ENCODE measurements at places on chromosomes 1 and 21.

DNA sequence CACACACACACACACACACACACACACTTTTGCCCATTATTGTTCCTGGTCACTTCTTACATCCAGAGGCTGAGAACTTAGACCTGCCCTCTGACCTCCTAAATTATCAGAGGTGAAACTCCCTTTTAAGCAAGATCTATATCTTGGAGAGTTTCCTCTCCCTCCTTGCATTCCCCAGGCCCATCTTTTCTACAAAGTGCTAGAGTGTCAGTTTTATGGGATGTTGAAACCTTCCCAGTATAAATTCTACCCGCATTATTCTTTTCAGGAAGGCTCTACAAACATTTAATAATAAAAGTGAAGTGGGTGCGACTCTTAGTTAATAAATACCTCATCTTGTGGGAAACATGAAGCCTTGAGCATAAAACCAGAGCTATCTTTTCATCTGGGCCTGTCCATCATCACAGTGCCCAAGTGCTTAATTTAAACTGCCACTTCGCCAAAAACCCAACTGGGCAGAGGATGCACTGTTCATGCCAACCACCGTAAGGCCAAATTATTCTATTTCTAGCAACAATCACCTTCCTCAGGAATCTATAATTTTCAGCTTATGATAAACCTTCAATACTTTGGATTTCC, 458.2 kb upstream of the RUNX1 start:
- DNase-seq, result no peak

DNA sequence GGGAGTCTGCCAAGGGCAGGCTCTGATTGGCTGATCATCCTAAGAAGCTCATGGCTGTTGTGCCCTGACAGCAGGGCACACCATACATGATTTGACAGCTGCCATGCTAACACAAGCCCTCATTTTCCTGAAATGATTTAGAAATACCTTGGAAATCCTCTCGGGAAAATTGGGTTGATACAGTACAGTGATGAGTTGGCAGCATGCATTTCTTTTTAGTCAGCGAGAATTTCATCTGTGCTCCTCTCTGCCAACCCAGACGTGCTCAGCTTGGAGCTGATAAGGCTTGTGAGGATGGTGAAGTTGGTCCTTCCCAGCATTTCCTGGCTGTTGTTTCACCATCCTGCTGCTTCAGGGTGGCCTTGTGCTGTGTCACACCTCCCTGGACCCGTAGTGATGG, 22.6 kb upstream of the KCNQ4 start:
- no peak for DNase-seq

GRCh38 chr1:20194757-20195461, 8.6 kb upstream of the PLA2G2C start:
- peak; percentile 51 for DNase-seq

DNA sequence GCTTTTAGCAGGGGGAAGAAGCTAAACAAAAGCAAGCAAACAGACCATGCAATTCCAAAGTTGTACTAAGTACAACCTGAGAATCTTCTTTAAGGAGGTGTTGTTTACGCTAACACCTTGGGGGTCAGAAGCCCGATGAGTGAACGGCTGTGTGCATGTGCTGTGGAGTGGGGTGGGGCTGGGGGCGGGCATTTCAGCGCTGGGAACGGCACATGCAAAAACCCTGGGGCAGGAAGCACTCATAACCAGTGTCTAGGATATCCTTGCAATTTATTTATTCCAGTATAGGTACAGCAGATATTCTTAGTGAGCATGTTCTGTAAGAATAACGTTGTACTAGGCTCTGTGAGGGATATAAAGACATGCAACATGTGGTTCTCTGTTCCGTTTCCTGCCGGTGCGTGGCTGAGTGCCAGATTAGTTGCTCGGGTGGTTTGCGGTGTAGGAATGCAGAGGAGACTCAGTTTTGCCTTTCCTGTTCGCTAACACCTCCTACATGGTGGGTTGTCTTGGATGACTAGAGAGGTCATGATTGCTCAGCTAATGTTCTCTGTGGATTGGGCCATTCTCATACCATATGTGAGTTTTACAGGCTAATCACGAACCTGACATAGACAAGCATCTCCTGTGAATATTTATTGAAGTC, 3.7 kb downstream of the FASLG start:
- DNase-seq, result peak; percentile 68

DNA sequence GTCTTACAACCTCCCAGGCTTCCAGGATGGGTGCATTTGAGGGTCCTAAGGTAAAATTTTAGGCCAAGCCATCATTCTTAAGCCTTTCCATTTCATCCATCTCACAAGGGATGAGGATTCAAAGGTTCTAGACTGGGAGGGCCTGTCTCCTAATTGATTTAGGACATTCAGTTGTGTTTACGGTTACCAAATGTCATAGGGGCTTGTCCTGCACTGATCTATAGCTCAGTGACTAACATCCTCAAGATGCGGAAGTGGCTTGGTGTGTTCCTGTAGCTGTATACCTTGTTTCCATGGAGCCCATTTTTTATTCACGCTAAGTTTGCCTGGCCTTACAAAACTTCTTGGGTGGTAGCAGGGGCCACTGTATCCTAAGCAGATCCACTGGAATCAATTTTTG, 52.8 kb downstream of the DUSP10 start:
- no peak for DNase-seq

GRCh38 chr1:154849645-154850131, 20.4 kb downstream of the KCNN3 start:
- DNase-seq, result no peak

- DNase-seq, result no peak
These were observed 361.5 kb downstream of the PTPRU start for GRCh38 chr1:29597861-29598260.

DNA sequence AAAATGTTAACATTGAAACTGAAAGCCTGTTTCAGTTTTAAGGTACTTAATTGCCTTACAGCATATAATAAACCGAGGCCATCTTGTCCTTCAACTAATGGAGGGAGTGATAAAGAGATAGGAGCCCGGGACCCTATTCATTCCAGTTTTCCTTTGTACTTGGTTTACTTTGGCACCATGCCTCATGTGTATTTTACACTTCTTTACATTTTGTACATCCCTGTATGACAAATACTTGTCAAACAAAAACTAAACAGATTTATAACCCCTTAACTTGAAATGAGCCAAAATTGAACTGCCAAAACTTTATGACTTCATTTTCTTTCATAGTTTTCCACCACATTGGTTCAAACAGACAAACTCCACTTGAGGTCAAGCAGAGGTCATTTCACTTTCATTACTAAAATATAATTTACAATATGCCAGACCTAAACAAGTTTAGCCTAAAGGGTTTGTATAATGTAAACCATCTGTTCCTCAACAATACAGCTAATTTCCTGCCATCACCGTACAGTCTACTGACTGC, 30.9 kb upstream of the UBE2U start:
- no peak for DNase-seq

GRCh38 chr21:34528131-34528561, 16.1 kb upstream of the KCNE1 start:
- DNase-seq, result no peak

GRCh38 chr1:84853741-84854721, 39.0 kb downstream of the LPAR3 start:
- no peak for DNase-seq

DNA sequence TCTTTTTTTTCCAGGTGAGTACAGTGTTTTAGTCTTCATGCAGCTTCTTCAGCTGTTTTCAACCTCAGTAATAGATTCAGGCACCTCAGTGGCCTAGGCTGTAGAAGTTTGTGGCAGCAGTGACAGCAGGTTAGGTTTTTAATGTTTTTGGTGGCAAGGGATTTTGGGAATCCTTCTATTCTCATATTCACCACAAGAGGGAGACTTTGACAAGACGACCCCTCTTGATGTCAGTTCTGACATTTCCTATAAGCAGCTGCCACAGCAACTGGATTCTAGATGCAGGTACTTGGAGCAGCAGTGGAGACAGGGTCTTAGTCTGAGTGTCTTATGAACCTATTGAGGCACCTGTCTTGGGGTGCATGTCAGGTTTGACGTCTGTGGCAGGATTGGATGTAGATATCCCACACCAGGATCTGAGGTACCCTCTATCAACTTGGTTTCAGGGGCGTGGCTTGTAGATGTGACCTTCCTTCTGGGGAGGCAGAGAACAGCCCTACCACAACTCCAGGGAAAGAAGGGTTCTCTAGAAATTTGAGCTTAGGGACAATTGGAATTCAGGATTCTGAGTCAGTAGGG, 1104.2 kb upstream of the TMPRSS15 start:
- no peak for DNase-seq

DNA sequence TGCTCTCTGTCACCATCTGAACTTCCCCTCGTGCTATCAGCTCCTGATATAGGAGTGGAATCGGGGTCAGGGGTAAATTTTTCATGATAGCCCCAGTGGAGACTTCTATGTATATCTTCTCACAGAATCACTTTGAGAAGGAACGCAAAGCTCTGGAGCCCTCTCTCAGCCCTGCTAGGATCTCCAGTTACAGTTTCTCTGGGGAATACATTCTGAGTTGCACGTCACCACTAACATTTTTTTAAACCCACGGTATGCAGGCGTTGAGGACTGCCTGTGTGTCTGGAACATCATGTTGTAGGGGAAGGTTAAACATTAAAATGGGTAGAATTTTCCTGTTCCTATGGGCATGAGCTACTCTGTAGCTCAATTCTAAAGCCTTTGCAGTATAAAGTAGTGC, 116.4 kb upstream of the FAM78B start:
- DNase-seq, result no peak

DNA sequence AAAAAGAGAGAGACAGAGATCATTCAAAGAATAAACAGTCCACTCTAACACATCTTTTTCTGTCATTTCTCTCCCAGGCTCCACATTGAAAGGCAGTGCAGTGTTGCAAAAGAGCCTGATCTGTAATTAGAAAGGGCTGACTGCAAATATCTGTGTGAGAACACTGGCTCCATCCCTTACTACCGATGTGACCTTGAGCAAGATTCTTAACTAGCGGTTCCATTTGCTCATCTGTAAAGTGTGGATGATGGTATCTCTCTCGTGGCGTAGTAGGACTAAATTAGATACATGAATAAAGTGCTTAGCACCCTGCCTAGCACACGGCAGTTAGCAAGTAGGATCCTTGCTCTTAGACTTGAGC, 26.9 kb upstream of the SLC44A3 start:
- DNase-seq, result no peak

DNA sequence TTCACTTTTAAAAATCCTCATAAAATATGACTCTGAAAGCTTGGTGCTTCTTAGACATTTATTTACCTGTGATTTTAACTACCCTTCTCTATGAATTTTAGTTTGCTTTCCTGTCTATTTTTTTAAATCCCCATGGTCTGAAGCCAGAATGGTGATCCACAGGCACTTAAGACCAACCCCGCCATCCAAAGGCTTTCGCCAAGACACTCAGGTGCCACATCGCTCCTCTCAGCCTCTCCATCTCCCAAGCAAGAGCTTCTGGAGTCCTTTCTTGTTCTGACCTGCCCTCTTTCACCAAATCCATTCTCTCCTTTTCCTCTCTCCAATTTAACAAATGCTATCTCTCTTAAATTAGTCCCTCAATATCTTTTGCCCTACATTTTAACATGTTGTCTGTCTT, 464.6 kb downstream of the PCP4 start:
- DNase-seq, result no peak

DNA sequence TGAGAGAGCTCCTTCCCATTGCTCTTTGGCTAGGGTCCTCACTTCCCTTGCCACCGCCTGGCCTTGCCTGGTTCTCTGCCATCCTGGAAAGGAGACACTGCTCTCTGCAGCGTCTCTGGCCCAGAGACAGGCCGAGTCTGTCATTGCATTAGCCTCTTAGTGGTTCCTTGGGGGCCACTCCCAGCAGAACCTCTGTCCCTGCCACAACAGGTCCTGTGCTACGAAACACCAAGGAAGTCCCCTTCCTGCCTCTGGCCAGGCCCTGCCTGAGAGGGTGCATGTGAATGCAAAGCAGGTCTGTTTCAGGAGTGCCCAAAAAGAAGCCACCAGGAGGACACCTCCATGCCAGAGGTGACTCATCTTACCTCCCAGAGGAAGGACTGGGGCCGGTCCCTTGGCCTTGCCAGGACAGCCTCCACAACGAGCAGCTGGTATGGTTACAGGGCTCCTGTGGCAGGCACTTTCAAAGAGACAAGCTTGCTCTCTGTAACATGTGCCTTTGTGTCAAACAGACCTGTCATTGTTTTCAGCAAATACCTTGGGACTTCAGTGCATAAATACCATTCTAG, 59.6 kb downstream of the VPS26C start:
- DNase-seq, result no peak

- no peak for DNase-seq
These were observed 19.6 kb downstream of the SIPA1L2 start for GRCh38 chr1:232610192-232610901.

- DNase-seq, result no peak
These were observed 6.6 kb downstream of the ADORA1 start for GRCh38 chr1:203133970-203134725.

GRCh38 chr1:62389531-62389930, 47.3 kb upstream of the USP1 start:
- DNase-seq, result no peak

GRCh38 chr21:32034850-32035249, 162.0 kb downstream of the HUNK start:
- no peak for DNase-seq

DNA sequence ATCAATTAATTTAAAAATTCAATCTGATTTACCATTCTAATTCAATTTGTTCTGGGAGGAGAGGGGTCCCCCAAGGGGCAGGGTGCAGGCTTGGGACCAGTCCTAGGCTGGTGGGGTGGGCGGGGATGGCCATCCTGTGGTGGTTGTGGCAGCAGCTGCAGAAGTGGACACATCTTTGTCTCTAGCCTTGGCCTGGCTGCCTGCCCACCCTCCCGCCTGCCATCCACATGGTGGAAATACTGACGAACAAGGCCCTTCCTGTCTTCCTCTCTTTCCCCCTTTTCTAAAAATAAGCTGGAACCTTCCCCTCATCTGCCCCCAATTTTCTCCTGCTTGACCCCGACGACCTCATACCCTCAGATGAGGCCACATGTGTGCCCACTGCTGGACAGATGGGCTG, 130.9 kb downstream of the FOXD2 start:
- no peak for DNase-seq

DNA sequence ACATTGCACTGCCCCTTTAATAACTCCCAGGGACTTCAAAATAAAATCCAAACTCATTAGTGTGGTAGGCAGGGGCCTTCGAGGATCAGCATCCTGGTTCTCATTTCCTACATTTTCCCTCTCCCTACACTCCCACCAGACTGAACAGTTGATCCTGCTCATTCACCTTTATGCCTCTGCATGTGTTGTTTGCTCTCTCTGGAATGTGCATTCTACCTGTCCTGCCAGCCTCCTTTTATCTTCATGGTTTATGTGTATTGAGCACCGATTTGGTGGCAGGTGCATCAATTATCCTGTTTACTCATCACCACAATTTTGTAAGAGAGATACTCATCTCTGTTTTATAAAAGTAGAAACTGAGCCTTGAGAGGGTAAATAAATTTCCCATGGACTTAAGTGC, 125.0 kb downstream of the ADSS2 start:
- no peak for DNase-seq
